NCI-H1048 (cell line): ENCODE measurements at places on chromosomes 16 and 17.

DNA sequence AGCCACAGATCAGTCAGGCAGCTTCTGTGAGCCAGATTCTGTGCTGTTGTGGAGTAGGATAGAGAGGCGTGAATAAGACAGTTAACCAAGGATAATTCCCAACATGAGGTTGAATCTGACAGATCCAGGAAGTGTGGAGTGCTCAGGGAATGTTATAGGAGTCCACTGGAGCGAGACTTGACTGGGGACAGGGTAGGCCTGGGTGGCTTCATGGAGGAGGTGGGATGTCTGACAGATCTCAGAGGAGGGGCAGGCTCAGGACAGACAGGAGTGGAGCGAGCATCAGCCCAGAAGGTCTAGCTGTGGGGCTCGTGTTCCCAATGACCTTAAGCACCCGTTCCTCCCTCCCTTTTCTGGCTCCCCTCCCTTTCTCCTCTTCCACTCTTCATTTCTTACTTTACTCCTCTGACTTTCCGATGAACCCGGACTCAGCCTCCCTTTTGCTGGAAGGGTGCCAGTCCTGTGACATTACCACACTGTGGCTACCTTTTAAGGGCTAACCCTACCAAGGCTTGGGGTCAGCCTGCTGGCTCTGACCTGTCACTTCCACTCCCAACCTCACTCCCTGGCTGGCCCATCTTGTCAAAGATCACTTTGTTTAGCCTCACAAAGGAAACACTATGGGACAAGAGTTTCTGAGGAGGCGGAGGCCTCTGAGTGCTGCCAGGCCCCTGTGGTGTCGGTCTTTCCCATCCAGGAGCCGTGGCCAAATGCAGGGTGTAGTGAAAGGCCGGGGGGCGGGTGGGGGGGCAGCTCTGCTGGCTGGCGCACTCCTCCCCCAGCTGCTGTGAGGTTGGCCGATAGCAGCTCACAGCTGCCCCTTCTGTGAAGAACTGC lies 28.5 kb upstream of the EFCAB13 start:
- DNase-seq, result no peak

DNA sequence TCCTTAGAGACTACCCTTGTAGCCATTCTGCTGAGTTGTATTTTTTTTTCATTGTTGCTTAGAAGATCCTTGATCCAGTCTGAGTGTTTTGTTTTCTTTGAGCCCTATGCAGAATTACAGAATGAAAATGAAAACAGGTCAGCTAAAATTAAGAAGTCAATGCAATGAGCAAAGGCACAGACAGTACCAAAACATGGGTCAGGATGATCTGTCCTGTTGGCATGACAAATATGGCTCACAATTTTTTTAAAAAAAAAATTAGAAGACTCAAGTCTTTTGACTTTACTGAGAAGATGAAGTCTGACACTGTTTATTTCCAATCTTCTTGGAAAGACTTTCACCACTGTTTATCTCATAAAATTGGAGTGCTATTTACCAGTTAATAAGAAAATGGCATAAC lies 32.4 kb downstream of the KCNJ16 start:
- no peak for DNase-seq

DNA sequence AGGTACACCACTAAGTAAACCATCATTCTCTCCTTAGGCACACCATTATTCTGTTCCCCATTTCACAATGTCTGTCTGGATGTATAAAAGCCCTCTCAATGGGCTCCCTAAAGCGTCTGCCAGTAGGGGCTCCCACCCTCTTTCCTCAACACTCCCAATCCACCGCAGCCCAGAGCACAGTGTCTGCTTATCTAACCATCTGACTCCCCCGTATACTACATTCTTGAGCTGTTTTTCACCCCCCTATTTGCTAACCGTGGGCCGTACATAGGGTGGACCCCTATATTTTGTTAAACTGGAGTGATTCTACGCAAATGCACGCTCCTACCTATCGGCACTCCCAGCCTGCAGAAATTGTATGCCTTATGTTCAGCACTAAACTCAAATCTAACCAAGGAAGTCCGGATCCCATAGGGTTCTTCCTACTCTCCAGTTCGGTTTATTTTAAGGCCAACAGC lies 685 bp upstream of the PSMD3 start:
- no peak for DNase-seq

DNA sequence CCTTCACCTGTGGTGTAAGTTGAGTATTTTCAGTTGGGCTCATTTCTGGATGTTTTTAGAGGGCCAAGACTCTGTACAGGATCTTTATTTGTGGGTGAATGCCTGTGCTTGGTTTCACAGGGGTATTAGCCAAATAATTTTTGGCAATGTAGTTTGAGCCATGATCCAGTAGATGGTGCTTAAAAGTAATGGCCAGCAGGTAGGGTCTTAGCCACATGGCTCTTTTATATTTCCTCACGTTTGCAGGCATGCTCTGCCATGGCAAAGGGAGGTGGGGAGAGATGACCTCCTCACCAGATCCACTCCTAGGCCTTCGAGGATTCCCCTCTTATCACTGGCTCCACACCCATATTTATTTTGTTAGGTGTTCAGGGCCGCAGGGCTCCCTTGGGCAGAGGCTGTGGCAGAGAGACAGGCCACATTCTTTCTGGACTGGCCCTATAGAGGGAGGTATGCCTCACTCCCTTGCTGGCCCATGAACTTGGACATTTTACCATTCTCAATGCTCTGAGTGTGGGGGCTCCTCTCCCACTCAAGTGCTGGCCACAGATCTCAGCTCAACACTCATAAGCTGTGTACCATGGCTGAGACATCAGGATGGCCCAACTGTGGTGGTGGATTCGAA lies 417.1 kb downstream of the XYLT1 start:
- no peak for DNase-seq

GRCh38 chr17:40356990-40357881 lies 7.3 kb downstream of the GJD3 start:
- DNase-seq, result no peak

DNA sequence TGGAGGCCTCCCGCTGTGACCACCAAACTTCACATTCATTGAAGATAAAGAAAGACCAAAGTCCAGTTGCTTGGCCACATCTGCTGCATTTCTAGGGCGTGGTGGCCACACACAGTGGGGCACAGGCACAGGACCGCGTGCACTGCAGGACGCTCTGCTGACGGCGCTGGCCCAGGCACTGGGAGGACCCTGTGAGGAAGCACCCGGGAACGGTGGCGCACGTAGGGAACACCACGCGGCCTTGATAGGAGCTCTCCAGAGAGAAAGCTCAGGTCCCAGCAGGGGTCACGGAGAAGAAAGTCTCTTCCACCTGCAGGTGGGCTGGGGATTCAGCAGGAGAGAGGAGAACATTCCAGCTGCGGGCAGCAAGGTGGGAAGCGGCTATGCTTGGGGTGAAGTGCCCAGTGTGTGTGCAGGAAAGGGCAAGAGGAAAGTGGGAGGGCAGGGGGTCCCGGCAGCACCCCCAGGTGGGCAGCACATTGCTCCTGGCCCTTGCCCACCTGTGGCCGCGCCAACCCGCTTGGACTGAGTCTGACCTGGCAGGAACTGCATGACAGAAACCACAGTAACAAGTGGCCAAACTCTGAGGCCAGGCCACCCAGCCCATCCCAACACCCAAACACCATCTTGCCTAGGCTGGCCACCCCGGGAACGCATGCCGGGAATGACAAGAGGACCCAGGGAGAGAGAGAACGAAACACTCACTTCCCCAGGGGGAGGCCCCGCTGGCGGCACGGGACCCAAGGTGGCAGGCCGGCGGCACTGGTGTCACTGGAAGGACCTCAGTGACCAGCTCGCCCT lies 32.8 kb downstream of the TBC1D16 start:
- DNase-seq, result no peak

DNA sequence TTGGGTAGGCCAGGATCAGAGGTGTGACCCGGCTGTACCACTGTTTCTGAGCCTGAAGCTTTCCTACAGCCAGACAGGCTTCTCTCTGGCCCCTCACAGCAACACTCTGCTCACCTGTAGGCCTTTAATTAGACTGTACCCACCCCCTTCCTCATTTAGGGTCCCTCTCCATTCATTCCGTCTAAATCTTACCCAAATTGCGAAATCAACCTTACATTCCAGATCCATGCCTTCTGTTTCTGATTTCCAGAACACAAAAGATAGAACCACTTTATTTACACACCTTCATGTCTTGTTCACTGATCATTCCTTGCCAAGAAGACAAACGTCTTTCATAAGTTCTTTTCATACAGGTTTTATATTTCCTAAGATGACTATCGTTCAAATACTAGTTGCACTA lies 160.8 kb downstream of the ZNF18 start:
- DNase-seq, result no peak

- DNase-seq, result no peak
Observed at GRCh38 chr17:61284746-61285145, 114.9 kb upstream of the TBX2 start.

DNA sequence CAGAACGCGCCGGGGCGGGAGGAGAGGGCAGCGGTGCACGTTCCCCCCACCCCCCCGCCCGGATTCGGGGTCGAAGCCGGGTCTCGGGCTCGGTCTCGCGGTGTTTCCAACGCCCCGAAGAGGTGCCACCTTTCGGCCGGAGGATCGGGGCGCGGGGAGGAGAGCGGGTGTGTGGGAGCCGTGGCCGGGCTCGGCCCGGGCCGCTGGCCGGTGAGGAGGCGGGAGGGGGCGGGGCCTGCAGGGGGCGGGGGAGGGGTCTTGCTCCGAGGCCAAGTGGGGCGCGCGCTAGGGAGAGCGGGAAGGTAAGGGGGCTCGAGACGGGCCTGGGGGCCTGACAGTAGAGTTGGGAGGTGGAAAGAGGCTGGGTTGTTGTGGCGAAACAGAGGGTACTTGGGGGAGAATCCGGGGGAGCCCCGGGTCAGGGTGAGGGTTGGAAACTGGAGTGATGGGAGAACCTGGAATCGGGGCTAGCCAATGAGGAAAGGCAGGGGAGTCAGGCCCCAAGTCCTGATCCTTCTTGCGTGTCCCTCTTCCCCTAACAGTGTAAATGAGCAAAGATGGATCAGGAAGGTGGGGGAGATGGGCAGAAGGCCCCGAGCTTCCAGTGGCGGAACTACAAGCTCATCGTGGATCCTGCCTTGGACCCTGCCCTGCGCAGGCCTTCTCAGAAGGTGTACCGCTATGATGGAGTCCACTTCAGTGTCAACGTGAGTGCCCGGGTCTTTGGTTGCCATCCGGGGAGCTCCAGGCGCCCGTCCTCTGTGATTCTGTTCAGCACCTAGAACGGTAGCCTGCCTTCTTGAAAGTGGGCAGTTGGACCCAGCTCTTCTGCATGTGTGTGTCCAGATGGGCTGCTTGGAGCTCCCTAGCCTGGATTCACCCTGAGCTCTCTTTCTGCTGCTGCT lies 873 bp downstream of the SETD1A start:
- no peak for DNase-seq

- no peak for DNase-seq
Observed at GRCh38 chr17:4858882-4859260, 25.7 kb downstream of the MINK1 start.

- no peak for DNase-seq
Observed at GRCh38 chr17:74392848-74393247, 25.5 kb downstream of the GPR142 start.

DNA sequence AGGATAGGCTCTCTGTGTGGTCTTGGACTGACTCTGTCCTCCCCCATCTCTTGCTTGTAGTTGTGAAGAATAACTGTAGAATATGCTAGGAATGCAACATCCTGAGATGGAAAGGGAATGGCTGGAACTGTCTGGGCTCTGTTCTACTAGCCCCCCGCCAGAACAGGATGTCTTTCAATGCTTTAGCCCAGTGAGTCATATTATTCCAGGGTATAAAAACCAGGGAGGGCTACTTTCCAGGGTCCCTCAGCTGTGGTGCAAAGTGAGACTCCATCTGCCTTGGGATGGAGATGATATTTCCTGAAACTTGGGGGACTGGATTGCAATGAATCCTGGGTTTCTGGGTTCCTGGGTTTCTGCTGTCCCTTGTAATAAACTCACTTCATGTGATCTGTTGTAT lies 32.1 kb downstream of the HYDIN start:
- no peak for DNase-seq

GRCh38 chr17:59277031-59277430 lies 54.4 kb upstream of the YPEL2 start:
- no peak for DNase-seq

- no peak for DNase-seq
Observed at GRCh38 chr16:28204204-28204603, 7.6 kb downstream of the XPO6 start.

GRCh38 chr17:72270273-72270924 lies 149.6 kb downstream of the SOX9 start:
- DNase-seq, result no peak

GRCh38 chr17:61842899-61843298 lies 20.4 kb downstream of the BRIP1 start:
- no peak for DNase-seq

DNA sequence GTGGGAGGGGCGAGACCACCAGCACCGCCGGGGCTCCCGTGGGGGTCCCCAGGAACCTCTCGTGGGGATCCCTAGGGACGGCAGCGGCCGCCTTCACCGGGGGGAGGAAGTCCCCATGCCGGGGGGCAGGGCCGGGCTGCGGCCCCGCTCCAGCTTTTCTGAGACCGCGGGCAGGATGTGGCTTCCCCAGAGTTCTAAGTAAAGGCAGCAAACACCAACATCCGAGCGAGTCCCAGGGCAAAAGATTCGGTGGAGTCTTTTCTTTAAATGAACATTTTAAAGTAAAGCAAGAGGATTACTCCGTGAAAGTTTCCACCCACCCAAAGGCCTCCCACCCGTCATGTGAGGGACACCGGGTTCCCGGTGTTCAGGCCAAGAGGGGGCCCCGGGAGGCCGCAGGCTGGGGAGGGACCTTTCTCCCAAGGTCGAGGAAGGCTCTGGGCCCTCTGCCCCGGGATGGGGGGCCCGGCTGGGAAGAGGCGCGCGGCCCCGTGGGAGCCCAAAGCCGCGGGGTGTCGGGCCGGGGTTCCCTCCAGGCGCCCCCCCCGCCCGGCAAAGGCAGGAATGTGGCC lies 137.2 kb upstream of the RPH3AL start:
- no peak for DNase-seq

DNA sequence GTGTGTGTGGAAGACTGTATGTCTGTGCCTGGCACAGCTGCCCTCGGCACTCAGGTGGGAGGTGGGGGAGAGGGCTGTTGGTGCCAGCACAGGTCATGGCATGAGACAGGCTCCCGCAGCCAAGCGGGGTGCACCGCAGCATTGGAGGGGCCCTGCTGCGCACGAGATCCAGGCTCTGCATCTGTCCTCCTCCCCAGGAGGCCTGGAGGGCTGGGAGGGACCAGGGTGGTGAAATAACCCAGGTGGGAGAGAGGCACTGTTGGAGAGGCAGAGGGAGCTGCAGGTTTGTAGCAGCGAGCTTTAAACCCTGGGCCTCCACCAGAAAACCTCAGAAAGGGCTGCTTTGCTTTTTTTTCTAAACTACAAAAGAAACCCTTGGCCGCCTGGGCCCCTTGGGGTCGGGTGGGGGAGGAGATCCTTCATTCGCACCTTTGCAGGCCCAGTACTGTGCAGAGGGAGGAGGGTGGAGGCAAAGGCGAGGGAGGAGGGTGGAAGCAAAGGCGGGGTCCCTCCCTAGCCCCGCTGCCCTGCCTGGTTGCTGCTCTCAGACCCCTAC lies 241.7 kb downstream of the SEC14L1 start:
- no peak for DNase-seq

GRCh38 chr16:84930298-84931106 lies 80.8 kb downstream of the ZDHHC7 start:
- DNase-seq, result no peak

DNA sequence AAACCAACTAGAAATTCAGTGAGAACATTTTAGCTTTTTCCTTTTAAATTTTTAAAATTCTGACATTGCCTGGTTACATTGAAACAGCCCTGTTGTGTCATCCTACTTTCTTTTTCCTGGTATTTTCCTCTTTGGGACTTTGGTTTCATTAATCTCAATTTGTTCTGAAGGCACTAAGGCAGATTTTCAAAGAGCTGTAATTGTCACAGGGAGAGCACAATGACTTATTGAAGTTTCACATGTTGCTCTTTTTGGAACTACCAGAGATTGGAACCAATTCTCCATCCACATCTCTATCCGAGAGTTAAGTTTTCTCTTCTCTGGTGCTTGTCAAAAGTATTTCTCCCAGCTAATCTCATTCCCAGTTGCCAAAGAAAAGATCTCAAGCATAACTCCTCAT lies 144.7 kb upstream of the TBX2 start:
- no peak for DNase-seq
